ENCODE measurements at places on chromosomes 1 and 21. TPM values are rescaled to one million over a fixed set of nuclear protein-coding genes. Genes with fewer than 3 reads are reported as not detected.

LYPLA2 gene
- 53.1 TPM for total RNA-seq

LRIF1 gene
- total RNA-seq: 10.2 TPM

APOBEC4 gene
- not detected for total RNA-seq

DNA sequence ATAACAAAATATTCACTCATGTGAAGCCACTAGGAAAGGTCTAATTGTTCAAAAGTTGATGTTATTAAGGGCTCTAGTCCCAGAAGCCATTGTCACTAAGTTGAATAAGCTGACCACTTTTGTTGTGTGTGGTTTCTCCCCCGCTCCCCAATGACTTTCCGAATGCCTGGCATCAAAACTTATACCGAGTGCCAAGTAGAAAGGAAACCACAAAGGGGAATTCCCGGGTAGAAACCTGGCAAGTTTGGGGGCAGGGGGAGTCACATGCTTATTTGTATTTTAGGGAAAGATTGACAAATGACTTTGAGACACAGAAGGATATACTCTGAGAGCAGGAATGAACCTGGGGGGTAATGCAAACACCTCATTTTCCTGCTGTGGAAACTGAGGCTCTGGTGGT is 154.1 kb downstream of the TGFBR3 start:
- H3K27ac ChIP-seq: peak overlapping the region; percentile 74
- DNase-seq: peak; percentile 73
- peaks cover 67% of the 10 kb centered on the region for H3K4me1 ChIP-seq
- H3K4me3 ChIP-seq: no peak overlapping the region
- no peaks in the 10 kb centered on the region for H3K27me3 ChIP-seq

- H3K27me3 ChIP-seq: no peaks in the 10 kb centered on the region
- no peaks in the 10 kb centered on the region for H3K36me3 ChIP-seq
- H3K4me1 ChIP-seq: no peaks in the 10 kb centered on the region
- H3K4me3 ChIP-seq: no peak overlapping the region
- no peak overlapping the region for H3K27ac ChIP-seq
- DNase-seq: no peak
Observed at GRCh38 chr1:74341702-74342339, 106.6 kb downstream of the TNNI3K start.

GRCh38 chr1:172944931-172945330 is 105.8 kb downstream of the TNFSF18 start:
- no peaks in the 10 kb centered on the region for H3K36me3 ChIP-seq
- DNase-seq: no peak
- no peaks in the 10 kb centered on the region for H3K27me3 ChIP-seq
- no peak overlapping the region for H3K4me3 ChIP-seq
- no peak overlapping the region for H3K27ac ChIP-seq
- no peaks in the 10 kb centered on the region for H3K4me1 ChIP-seq

DNA sequence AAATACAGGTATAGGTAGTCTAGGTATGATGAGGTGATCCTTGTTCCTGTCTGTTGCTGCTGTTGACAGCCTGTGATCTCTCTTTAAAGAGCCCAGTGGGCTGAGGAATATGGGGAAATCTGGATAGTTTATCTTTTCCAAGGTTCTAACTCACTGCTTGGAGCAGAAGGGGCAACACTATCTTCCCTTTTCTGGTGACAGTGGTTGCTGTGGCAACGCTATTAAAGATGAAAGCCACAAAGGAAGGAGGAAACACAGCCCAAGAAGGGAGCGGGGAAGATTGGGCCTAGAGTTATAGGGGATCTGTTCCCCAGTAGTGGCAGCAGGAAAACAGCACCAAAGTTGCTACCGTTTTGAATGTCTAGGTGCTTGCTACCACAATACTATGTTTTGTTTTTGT is 8.8 kb downstream of the PCP4L1 start:
- no peak overlapping the region for H3K4me3 ChIP-seq
- DNase-seq: no peak
- H3K4me1 ChIP-seq: no peaks in the 10 kb centered on the region

DNA sequence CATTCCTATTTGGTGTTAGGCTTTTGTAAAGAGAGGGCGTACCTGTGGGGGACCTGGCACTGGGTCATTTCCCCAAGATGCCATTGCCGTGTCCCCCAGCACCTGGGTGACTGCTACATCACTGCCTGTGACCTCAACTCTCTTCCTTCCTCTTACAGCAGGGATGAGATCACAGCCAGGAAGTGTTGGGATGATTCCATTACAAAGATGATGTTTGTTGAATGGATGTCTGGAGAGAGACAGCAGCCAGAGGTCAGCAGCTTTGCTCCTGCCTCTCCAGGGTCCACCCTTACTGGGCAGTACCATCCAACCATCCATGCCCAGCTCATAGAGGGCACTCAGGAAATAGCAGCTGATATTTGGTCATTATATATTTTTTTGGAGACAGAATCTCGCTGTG is 35.1 kb downstream of the TMEM51 start:
- no peak overlapping the region for H3K27ac ChIP-seq
- H3K4me1 ChIP-seq: no peaks in the 10 kb centered on the region
- no peaks in the 10 kb centered on the region for H3K27me3 ChIP-seq
- no peak overlapping the region for H3K4me3 ChIP-seq

GRCh38 chr21:23949493-23949892 is 1657.8 kb downstream of the MRPL39 start:
- H3K27me3 ChIP-seq: no peaks in the 10 kb centered on the region
- H3K4me3 ChIP-seq: no peak overlapping the region
- no peaks in the 10 kb centered on the region for H3K4me1 ChIP-seq
- no peaks in the 10 kb centered on the region for H3K36me3 ChIP-seq
- no peak overlapping the region for H3K27ac ChIP-seq

DNA sequence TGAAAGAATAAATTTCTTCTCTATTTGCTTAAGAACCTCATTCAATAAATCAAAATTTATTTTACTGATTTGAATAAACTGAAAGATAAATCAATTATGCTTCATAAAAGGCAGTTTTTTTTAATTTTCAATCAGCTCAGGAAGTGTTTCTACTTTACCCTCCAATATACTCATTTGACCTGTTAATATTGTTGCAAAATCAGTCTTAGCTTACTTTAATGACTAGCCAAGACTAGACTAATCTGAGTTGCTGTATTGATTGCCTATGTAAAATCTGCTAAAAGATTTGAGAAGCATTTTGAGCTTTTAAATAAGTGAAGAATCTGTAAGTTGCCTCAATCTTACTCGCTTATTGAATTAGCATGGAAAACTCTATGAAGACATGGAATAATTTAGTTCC is 179.1 kb upstream of the LYPLAL1 start:
- no peak for DNase-seq
- no peaks in the 10 kb centered on the region for H3K27me3 ChIP-seq
- no peaks in the 10 kb centered on the region for H3K4me1 ChIP-seq
- H3K27ac ChIP-seq: no peak overlapping the region
